ENCODE measurements at places on chromosomes 2 and 18.

GRCh38 chr2:27194538-27195354 is 17.1 kb upstream of the ATRAID start:
- H3K36me3 ChIP-seq = no peaks in the 10 kb centered on the region
- no peaks in the 10 kb centered on the region for H3K27me3 ChIP-seq
- no peak overlapping the region for H3K4me3 ChIP-seq
- H3K27ac ChIP-seq = no peak overlapping the region
- H3K4me1 ChIP-seq = no peaks in the 10 kb centered on the region

GRCh38 chr18:22640281-22640842 is 222.6 kb upstream of the CTAGE1 start:
- H3K36me3 ChIP-seq = no peaks in the 10 kb centered on the region
- H3K4me3 ChIP-seq = no peak overlapping the region
- no peak for DNase-seq
- H3K4me1 ChIP-seq = no peaks in the 10 kb centered on the region

GRCh38 chr2:66753660-66754059 is 318.7 kb downstream of the MEIS1 start:
- no peak overlapping the region for H3K27ac ChIP-seq
- H3K4me3 ChIP-seq = no peak overlapping the region
- H3K36me3 ChIP-seq = no peaks in the 10 kb centered on the region
- DNase-seq = no peak

DNA sequence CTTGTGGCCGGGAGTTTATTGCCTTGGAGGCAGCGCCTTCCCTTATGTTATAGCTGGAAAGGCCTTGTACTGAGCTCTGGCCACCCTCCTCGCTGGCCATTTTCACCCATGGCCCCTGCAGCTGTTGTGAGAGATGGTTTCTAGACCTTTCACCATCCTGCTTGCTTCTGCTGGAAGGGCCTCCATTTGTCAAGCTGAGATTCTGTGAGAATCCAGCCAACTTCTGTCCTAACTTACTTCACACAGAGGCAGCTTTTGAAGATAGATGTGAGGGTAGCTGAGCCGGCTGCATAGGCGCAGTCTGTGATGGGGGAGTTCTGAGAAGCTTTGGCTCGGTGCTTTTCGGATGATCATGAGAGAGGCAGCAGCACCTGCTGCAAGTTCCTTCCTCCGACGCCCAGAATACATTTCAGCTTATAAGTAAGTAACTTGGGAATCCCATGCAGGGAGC is 8.7 kb downstream of the CTIF start:
- H3K4me1 ChIP-seq = peaks cover 19% of the 10 kb centered on the region
- peak overlapping the region; percentile 60 for H3K27ac ChIP-seq
- H3K4me3 ChIP-seq = no peak overlapping the region
- no peaks in the 10 kb centered on the region for H3K36me3 ChIP-seq

DNA sequence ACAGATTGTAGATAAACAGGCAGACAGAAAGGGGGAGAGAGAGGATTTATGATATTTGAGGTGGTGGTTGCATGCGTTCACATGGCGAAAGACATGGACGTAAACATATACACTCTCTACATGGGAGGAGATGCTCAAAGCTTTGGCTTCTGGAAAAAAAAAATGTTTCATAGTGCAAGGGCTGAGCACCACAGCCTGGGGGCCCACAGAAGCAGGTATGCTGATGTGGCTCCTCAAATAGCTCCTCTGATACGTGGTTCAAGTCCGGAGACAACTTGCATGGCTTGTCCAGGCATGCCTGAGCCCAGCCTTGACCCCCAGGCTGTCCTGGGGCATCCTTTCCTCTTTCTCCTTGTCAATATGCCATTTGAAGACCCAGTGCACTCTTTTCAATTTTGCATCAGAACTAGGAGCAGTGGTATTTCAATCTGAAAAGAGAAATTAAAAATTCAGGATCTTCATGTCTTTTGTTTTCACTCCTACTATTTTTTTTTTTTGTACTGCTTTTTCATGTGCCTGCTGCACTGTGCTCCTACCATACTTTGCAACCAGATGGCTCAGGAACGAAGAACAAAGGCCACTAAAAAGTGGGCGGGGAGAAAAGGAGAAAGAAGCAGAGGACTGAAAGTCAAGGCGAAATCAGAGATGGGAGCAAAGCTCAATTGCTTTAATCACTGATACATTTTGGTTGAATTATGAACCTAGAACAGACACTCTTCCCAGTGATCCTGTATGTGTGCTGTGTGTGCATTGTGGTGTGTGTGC is 495.7 kb upstream of the TCF4 start:
- no peak overlapping the region for H3K27ac ChIP-seq
- no peaks in the 10 kb centered on the region for H3K36me3 ChIP-seq
- H3K27me3 ChIP-seq = no peaks in the 10 kb centered on the region
- no peaks in the 10 kb centered on the region for H3K4me1 ChIP-seq
- no peak for DNase-seq
- H3K4me3 ChIP-seq = no peak overlapping the region

DNA sequence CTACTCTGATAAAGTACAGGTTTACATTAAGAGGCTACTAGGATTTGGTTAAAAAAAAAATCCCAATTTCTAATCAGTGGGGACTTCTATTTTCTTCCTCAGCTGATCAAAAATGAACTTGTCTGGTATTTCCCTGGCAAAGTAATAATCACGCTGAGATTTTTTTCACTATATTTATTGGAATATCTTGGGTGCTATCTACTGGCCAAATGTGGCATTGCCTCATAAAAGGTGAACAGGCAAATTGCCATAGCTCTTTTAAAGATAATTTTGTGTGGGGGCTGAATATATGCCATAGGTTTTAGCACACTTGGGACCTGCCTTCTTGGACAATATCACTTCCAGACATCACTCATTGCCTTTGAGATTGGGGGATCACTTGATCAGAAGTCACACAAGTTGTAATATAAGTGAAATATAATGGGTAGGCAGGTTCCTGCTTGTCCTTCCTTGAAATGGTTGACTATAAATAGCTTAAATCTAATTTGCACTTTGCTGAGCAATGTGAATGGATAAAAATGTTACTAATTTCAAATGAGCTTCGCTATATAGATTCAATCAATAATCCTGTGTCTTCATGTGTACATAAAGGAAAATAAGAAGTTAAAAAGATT is 7.0 kb upstream of the NXPH2 start:
- H3K4me1 ChIP-seq = no peaks in the 10 kb centered on the region
- H3K36me3 ChIP-seq = no peaks in the 10 kb centered on the region
- H3K27ac ChIP-seq = no peak overlapping the region
- no peak overlapping the region for H3K4me3 ChIP-seq

All from ascending aorta (tissue), 2 donors.